OCI-LY7 (cell line): ENCODE measurements at places on chromosomes 6 and 20.
A peak's percentile ranks its signal among the peaks of the same experiment; 100 is the strongest.

GRCh38 chr20:32537657-32538525 is 47.2 kb downstream of the NOL4L start:
- no peak for DNase-seq

DNA sequence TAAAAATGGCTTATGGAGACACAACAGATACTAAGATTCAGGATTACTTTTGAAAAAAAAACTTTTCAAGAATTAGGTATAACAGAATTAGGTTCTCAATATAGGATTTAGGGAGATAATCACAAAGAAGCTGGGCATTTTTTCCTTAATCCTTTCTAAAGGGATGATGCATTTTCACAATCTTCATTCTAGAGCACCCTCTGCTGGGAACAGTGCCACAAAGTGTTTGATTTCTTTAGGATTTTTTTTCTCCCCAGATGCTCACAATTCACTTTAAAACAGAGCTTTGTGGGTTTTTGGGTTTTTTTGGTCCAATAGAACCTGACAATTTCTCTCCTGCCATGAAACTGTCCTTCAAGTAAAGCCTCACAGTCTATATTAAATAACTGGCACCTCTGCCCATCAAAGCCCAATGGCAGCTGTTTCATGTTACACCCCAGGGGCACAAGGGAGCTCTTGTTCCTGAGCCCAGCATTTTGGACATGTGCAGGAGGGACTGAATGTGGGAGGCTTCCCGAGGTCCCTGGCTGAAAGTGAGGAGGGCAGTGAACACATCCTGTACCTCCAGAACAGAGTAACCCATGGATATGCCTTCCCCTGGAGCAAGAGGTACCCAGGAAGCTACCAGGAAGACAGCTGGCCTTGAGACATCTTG is 39.7 kb downstream of the PREP start:
- no peak for DNase-seq

DNA sequence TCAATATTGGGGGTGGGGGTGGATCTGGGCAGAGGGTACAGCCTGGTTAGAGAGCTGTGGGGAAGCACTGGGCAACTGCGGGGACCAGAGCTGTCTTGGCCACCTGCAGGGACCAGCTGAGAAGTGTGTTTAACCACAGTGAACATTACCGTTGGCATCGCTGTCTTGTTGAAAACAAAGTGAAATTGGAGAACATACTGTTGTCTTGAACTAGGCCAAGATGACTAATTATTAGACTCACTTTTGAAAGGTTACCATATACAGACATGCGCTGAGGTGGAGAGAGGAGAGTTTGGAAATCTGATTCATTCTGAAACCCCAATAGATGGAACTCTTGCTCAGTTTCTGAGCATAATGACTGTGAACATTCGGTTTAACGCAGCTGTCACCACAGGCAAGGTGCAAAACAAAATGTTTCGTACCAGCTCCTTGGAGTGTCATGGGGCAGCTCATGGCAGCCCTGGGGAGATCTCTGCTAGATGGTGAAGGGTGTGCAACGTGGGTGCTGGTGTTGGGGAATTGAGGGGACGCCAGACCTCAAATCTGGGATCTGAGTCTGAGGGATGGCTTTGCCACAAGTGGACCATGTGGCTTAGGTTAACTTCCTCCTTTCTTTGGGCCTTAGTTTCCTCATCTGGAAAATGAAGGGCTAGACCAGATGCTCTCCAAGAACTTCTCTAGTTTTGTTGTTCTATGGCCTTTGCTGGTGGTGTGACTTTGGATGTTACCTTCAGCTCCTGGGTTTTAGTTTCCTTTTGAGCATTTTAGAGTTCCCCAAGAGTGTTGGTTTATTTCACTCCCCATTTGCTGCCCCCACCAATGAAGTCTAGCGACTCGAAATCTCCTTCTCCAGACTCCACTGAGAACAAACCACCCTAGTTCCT is 24.6 kb upstream of the GTSF1L start:
- DNase-seq, result peak; percentile 55

DNA sequence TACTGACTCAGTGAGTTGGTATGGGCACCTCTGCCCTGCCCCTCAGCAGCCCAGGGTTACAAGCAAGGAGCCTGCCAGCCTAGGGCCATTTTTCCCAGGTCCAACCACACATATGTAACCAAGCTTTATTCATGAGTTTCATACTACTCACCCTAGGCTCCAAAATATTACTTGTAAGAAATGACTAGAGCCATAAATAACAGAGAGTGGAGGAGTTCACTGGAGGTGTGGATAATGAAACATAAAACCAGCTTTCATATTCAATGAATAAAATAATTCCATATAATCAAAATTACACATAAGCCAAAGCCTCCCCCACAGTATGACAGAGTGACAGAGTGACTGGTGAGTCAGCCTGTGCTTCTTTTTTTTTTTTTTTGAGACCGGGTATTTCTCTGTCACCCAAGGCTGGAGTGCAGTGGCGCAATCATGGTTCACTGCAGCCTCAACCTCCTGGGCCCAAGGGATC is 229.8 kb upstream of the SASH1 start:
- no peak for DNase-seq

GRCh38 chr6:40573221-40573620 is 13.9 kb downstream of the LRFN2 start:
- peak; percentile 16 for DNase-seq

GRCh38 chr6:83464381-83465140 is 33.7 kb upstream of the ME1 start:
- no peak for DNase-seq

DNA sequence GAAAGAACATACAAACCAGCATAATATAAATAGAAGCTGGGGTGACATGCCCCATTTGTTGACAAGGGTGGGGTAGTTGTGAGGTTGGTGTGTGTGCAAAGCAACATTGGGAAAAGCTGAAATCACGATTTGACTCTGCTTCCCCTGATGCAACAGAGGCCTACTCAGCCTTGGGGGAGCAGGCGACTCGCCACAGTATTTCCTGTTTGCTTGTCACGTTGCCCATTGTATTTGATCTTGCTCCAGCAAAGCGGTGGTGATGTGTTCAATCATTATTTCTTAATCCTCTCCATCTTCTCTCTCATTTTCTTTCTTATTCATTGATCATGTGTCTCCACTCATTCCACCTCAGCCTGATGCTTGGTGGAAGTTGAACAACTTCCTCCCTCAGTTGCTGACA is 165.8 kb upstream of the CITED2 start:
- no peak for DNase-seq

- no peak for DNase-seq
These were observed 54.6 kb downstream of the LYRM4 start for GRCh38 chr6:5205877-5206850.

DNA sequence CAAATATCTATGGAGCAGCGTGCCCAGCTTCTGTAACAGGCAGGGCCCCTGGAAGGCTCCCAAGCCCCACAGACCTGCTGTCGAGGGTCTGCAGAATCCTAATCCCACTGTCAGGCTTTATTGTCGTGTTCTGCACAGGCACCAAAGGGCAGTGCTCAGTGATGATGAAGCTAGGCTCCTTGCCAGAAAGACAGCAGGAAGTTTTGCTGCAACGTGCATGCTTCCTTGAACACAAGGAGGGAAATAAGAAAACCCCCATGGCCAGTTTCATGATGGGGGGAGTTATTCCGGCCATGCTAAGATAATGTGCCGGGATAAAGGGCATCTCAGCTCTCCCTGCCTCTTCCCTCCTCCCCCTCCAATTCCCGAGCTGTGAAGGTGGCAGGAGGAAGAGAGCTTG is 109.4 kb upstream of the KCNG1 start:
- DNase-seq, result no peak

- DNase-seq, result no peak
These were observed 99.5 kb downstream of the FOXC1 start for GRCh38 chr6:1709234-1709641.

DNA sequence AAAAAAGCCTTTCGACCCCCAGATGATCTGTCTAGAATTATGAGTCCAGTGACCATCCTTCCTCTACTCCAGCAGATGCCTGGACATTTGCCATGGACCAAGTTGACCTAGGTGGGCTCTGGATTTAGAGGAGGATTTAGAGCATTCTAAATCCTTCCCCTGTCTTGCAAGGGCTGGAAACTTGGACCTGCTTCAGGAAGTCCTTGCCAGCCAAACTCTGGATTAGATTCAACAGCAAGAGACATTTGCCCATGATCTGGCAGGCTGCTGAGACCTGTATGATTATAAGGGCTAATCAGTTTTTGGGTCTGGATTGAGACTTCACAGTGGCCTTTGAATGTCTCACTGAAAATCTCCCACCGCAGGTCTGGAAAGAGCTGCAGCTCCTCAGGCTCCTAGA is 13.1 kb upstream of the HDGFL1 start:
- DNase-seq, result no peak

- DNase-seq, result no peak
These were observed 24.3 kb upstream of the MCUR1 start for GRCh38 chr6:13838616-13839015.

- DNase-seq, result no peak
These were observed at the start of gene SLC44A4 for GRCh38 chr6:31878726-31879125. Gene SLC44A4, minus strand, starts transcription at chr6:31878997. Its CDS starts 17 bp downstream, at chr6:31878980.

DNA sequence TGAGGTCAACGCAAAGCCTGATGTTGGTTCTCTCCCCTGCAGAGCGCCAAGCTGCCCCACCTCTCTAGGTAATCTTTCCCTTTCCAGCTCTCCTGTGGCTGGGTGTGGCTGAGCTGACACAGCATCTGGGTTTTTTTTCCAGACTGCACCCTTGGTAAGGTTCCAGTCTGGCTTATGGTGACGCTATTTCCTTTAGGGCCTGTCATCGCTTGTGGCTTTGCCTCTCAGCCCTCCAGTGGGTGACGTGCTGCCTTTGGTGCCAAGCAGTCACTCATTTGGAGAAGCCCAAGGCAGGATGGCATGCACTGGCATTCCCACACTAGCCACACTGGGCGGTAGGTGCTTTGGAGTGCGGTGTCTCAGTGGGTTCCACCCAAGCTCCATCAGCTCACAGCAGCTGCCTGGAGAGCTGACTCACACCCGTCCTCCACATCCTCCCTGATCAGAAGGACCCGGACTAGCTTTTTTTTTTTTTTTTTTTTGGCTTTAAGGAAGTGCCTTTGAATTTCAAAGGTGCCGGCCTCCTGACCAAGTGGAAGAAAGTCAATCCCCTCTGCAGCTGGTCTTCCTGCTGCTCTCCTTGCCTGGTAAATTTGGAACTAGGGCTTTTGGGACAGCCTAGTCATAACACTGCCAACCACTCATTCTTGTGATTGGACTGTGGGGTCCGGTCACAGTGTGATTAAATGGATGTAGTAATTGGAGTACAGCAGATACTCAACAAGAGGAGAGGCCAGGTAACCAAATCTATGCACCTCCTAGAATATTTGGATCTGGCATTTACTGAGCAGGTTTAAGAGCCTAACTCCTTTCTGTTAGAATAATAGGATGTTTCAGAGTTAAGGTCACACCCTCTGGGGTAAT is 153.6 kb downstream of the CD83 start:
- DNase-seq, result no peak

DNA sequence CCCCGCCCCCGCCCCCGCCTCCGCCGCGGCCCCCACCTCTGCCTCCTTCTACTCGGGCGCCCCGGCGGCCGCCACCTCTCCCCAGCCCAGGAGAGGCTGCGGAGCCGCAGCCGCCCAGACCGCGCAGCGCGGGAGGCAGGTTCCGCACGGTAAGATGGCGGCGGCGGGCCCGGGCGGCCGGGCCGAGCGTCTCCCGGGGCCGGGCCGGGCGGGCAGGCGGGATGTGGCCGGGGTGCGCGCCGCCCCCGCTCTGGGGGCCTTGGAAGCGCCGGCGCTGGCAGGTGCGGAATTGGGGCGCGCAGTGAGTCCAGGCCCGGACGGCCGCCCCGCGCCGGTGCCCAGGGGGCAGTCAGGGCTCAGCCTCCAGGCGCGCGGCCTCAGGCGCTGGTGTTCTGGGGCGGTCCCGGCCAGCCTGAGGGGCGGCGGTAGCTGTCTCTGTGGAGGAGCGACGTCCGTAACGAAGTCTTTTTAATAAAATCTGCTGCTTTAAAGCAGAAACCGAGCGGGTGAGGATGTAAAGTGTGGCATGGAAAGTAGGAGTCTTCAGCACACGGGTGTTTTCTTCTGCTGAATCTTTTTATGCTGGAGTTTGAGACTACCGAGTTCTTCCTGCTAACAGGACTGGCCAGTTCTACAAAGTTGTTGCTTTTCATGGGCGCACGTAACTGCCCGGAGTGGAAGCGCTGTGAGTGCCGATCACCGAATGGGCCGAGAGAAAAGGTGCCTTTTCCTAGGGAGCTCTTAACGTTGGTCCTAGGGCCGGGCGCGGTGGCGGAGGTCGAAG is at the start of gene GID8:
TSS of gene GID8 (plus strand) at position 43 of the 784 bp plus-strand sequence. CDS start 3,356 bp downstream, outside the sequence.
- DNase-seq, result peak; percentile 58

DNA sequence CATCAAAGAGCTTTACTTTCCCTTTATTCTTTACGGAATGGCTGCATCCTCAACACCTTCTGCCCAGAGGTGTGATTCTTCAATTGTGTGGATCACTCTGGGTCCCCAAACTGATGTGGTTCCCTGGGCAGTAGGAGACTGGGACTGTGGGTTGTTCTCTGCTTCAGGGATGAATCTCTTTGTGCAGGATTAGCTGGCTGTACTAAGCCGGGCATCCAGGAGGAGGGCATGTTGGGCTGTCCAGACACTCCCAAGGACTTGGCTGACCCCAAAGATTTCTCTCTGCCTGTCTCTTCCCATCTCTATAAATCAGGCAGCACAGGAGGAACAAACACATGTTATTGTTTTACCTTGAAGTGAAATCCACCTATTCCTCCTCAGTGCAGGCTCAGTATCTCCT is 15.3 kb downstream of the FARS2 start:
- DNase-seq, result no peak

DNA sequence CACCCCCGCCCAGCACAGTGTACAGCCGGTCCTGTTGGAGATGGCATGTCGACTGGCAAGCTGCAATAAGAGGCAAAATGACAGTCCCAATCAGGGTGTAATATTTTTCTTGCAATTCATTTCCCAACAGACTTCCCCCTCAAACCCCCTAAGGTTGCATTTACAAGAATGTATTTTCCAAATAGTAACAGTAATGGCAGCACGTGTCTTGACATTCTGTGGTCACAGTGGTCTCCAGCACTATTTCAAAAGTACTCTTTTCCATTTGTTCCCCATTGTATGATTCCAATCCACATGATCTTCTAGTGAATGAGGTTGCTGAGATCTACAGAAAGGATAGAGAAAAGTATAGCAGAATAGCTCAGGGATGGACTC is 97.8 kb upstream of the CARMIL1 start:
- DNase-seq, result no peak

DNA sequence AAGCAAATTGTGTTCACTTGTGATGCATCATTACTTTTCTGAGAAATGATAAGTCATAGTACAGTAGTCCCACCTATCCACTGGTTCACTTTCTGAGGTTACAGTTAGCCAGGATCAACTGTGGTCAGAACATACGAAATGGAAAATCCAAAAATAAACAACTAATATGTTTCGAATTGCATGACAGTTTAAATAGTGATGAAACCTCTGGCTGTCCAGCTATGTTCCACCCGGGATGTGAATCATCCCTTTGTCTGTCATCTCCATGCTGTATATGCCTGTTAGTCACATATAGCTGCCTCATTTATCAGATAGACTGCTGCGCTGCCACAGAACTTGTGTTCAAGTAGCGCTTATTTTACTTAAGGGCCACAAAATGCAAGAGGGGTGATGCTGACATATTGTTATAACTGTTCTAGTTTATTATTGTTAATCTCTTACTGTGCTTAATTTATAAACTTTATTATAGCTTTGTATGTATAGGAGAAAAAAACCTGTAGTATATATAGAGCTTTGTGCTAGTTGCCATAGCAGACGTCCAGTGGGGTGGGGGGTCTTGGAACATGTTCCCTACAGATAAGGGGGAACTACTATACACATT is 29.2 kb downstream of the AFDN start:
- no peak for DNase-seq

GRCh38 chr6:90730151-90730673 is 143.3 kb upstream of the MAP3K7 start:
- DNase-seq, result no peak

- no peak for DNase-seq
These were observed 18.1 kb upstream of the CALHM6 start for GRCh38 chr6:116443105-116443504.
